ENCODE measurements at places on chromosomes 13 and 19.
A peak's percentile ranks its signal among the peaks of the same experiment; 100 is the strongest.

GRCh38 chr19:10881403-10882107 lies 10.2 kb downstream of the CARM1 start:
- no peak for DNase-seq

DNA sequence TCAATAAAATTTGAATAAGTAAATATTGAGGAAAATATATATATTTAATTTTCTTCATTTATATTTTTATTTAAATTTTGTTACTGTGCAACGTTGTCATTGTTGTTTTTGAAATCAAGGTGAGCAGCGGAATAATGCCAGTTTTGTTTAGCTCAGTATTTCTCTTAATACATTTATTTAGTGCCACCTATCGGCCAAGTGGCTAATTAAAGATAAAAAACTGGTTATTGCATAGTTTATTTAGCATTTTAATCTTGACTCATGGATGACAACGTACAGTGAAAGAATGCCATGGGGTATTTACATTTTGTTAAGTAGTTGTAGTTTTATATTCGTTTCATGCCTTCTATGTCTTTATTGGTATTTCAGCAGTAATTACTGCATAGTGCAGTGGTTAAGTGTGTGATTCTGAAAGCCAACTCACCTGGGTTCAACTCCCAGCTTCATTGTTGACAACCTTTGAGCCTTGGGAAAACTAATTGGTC lies 265.9 kb downstream of the MYO16 start:
- peak; percentile 23 for DNase-seq

- no peak for DNase-seq
Observed at GRCh38 chr13:74646091-74646490, 511.9 kb upstream of the KLF12 start.

DNA sequence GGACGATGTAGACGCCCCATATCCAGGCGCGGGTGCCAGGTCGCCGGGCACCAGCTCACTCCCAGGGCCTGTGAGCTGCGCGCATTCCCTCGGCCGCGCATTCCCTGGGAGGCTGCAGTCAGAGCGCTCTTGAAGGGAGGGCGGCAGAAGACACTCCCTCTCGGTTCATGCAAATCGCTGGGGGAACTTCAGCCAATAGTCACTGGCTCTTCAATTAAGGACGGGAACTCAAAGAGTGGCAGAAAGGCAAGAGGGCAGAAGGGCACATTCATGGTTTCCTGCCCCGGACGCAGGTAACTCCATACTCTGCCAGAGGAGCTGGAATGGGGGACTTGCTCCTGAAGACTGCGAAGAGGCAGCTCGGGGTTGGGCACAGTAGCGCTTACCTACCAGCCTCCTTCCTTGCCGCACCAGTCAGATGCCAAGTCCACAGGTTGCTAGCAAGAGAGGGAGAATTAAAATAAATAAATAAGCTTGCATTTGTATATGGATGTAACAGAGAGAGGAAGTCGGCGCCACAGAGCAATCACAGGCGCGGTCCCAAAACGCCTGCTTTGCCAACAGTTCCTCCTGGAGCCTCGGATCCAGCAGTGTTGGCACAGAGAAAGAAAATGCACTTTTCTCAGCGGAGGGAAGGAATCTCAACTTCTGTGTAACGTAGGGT lies 459 bp downstream of the PCDH20 start:
- DNase-seq, result no peak

DNA sequence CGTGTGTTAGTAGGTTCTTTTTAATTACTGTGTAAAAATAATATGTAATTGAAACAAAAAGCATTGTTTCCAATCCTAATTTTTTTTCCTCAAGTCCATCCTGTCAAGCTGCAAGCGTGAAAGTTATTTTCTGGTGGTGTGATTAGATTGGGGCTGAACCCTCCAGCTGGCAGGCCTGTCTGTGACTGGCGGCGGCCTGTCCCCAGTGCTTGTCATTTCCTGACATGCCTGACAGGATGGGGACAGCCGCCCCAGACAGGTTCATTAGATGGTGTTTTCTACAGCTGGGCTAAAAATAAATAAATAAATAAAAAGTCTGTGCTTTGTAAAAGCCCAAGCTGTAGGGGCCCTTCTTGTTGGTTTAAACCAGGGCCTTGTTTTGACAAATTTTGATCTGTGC lies 53.7 kb upstream of the MAB21L1 start:
- DNase-seq, result no peak

All from B cell (primary cell).